ENCODE measurements at places on chromosomes 1 and 21.
A peak's percentile ranks its signal among the peaks of the same experiment; 100 is the strongest.

GRCh38 chr1:183163316-183163715 is 22.7 kb upstream of the LAMC2 start:
- no peak overlapping the region for H3K4me3 ChIP-seq
- H3K27me3 ChIP-seq, result peaks cover 3% of the 10 kb centered on the region
- no peaks in the 10 kb centered on the region for H3K36me3 ChIP-seq
- DNase-seq, result no peak

- no peak overlapping the region for H3K4me3 ChIP-seq
- no peaks in the 10 kb centered on the region for H3K4me1 ChIP-seq
- no peak for DNase-seq
- peaks cover 10% of the 10 kb centered on the region for H3K27me3 ChIP-seq
Observed at GRCh38 chr1:172512591-172512990, 20.4 kb upstream of the SUCO start.

- H3K4me1 ChIP-seq, result no peaks in the 10 kb centered on the region
- H3K27ac ChIP-seq, result no peak overlapping the region
- H3K27me3 ChIP-seq, result no peaks in the 10 kb centered on the region
- no peak overlapping the region for H3K4me3 ChIP-seq
- DNase-seq, result no peak
Observed at GRCh38 chr1:57623039-57623790, 199.4 kb upstream of the DAB1 start.

DNA sequence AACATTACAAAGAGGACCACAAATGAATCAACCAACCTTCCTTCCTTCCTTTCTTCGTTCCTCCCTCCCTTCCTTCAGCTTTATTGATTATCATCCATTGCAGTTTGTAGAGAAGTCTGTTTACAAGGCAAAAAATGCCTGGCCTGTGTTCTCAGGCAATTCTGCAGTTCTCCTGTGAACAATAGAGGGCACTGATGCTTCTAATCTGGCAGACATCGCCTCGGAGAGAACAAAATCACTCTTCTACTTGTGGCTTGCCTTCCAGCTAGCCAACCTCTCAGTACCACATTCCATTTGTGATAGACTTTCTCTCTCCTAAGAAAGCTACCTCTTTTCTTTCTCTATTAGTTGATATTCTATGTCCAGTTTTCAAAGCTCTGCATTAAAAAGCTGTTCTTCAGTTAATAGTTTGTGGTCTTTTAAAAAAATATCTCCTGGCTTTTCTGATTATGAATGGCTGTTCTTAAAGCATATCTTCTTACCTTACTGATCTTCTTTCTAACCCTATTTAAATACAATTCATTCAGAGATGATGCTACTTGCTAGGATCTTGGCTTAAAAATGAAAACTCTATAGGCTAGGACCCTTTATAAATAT is 26.9 kb upstream of the ESRRG start:
- no peaks in the 10 kb centered on the region for H3K36me3 ChIP-seq
- no peak for DNase-seq
- H3K4me3 ChIP-seq, result no peak overlapping the region
- H3K27ac ChIP-seq, result no peak overlapping the region
- no peaks in the 10 kb centered on the region for H3K27me3 ChIP-seq

DNA sequence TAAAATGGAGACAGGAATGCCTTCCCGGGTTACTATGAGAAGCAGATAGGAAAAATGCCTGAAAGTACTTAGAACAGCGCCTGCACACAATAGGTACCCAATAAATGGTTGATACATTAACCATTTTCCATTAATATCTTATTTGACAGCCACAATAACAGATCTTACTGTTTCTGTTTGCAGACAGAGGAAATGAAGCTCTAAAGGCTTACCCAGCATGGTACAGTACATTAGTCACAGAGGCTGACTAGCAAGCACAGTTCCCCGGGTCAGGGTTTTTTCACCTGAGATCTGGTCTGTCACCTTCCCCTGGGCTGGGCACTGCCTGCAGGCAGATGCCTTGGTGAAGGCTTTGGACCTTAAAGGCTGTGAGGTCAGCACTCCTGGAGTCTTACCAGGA is 2.9 kb downstream of the TRIM63 start:
- no peaks in the 10 kb centered on the region for H3K36me3 ChIP-seq
- DNase-seq, result no peak
- H3K27me3 ChIP-seq, result peaks cover 22% of the 10 kb centered on the region
- H3K27ac ChIP-seq, result no peak overlapping the region

DNA sequence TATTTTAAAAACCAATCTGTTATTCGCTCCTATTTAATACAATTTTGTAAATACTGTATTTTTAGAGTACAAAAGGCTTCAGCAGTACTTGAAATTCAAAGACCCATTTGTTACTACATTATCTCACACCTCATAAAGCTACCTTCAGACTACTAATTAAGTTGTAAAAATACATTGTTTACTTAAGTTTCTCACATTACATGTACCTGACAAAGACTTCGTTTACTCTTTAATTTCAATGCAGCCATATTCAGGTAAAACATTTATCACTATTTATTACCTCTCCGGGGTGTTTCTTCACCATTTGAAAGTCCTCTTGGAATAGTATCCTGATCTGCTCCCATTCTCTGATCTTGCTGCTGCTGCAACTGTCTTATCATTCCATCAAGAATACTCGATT is 55.2 kb downstream of the BRWD1 start:
- peaks cover 19% of the 10 kb centered on the region for H3K36me3 ChIP-seq
- H3K4me3 ChIP-seq, result no peak overlapping the region
- H3K4me1 ChIP-seq, result peaks cover 3% of the 10 kb centered on the region
- no peak overlapping the region for H3K27ac ChIP-seq
- H3K27me3 ChIP-seq, result no peaks in the 10 kb centered on the region

GRCh38 chr1:30706528-30706927 is 16.9 kb downstream of the MATN1 start:
- no peak overlapping the region for H3K4me3 ChIP-seq
- H3K27me3 ChIP-seq, result no peaks in the 10 kb centered on the region
- no peak for DNase-seq
- H3K4me1 ChIP-seq, result no peaks in the 10 kb centered on the region

DNA sequence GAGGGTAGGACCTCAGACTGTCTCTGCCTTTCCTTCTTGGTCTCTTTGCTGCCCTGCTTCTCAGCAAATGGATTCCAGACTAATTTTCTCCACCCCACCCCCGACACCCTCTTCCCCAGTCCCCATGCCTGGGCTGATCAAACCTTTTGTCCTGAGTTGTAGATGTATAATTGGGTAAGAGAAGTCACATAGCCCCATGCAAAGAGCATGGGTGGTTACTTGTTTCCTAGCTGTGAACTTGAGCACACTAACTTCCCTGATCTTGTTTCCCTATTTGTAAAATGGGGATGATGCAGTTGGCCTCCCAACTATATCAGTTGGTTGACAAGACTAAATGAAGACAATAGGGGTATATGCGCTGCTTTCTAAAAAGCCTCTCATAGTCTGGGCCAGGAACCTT is 9.2 kb downstream of the PADI6 start:
- DNase-seq, result no peak
- no peaks in the 10 kb centered on the region for H3K36me3 ChIP-seq
- no peaks in the 10 kb centered on the region for H3K4me1 ChIP-seq

DNA sequence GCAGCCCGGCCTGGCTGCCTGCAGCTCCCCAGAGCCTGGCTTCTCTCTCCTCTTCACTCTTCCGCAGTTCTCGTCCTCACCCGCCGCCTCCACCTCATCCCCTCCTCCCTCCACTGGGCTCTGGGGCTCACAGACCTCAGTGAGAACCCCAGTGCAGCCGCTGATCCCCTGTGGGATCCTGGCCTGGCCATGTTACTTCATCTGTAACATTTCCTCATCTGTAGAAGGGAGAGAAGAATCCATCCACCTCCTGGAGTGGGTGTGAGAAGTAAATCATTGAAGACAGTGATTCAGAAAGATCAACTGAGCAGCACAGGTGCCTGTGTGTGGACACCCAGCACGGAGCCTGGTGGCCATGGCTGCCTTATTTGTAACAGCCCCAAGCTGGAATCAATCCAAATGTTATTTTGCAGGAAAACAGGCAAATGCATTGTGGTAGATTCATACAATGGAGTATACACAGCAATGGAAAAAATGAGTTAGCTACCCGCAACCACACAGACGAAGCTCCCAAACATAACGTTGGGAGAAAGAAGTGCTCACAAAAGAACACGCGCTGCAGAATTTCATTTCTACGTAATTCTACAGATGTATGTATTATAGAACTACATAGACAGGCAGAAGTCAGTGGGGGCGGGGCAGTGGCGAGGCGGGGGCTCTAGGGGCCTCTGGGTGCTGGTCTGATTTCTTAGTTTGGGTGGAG is 8.7 kb downstream of the LAPTM5 start:
- no peaks in the 10 kb centered on the region for H3K27me3 ChIP-seq
- H3K4me3 ChIP-seq, result peak overlapping the region; percentile 86
- DNase-seq, result peak; percentile 65
- H3K36me3 ChIP-seq, result peaks cover 25% of the 10 kb centered on the region
- peak overlapping the region; percentile 96 for H3K27ac ChIP-seq
- H3K4me1 ChIP-seq, result peaks cover 90% of the 10 kb centered on the region

GRCh38 chr1:210726621-210727020 is 397.9 kb downstream of the HHAT start:
- H3K36me3 ChIP-seq, result no peaks in the 10 kb centered on the region
- peaks cover 8% of the 10 kb centered on the region for H3K4me1 ChIP-seq
- DNase-seq, result peak; percentile 46

DNA sequence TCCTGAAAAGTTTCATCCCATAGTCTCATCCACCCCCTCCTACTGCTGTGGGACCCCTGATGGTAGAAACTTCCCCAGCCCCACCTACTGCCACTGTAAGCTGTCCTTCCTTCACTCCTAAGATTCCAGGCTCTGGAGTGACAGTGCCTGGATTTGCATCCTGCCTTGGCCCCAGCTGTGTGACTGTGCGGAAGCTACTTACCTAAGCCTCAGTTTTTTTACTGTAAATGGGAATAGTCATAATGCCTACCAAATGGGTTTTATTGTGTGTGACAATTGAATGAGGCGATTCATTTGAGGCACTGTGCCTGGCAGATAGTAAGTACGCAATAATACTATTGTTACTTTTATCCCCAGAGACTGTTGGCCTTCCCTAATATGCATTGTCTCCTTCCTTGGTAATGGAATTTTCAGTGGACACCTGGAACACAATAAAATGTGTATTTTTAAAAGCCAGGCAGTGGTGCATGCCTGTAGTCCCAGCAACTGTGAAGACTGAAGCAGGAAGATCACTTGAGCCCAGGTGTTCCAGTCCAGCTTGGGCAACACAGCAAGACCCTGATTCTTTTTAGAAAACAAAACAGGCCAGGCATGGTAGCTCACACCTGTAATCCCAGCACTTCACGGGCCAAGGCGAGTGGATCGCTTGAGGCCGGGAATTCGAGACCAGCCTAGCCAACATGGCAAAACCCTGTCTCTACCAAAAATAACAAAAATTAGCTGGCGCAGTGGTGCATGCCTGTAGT is 55.0 kb upstream of the ZNF326 start:
- H3K36me3 ChIP-seq, result peaks cover 8% of the 10 kb centered on the region
- H3K27me3 ChIP-seq, result no peaks in the 10 kb centered on the region
- no peak for DNase-seq
- no peak overlapping the region for H3K4me3 ChIP-seq

- H3K4me3 ChIP-seq, result peak within 1 kb of the TSS; percentile 89
- peaks cover 13% of the 10 kb centered on the region for H3K27me3 ChIP-seq
- DNase-seq, result peak; percentile 84
- peaks cover 2% of the 10 kb centered on the region for H3K36me3 ChIP-seq
- H3K27ac ChIP-seq, result peak within 1 kb of the TSS; percentile 83
Observed at GRCh38 chr1:115641762-115642167, at the start of gene VANGL1. TSS of gene VANGL1 (plus strand) at chr1:115641970. CDS start at chr1:115651414, 9,444 bp downstream.

DNA sequence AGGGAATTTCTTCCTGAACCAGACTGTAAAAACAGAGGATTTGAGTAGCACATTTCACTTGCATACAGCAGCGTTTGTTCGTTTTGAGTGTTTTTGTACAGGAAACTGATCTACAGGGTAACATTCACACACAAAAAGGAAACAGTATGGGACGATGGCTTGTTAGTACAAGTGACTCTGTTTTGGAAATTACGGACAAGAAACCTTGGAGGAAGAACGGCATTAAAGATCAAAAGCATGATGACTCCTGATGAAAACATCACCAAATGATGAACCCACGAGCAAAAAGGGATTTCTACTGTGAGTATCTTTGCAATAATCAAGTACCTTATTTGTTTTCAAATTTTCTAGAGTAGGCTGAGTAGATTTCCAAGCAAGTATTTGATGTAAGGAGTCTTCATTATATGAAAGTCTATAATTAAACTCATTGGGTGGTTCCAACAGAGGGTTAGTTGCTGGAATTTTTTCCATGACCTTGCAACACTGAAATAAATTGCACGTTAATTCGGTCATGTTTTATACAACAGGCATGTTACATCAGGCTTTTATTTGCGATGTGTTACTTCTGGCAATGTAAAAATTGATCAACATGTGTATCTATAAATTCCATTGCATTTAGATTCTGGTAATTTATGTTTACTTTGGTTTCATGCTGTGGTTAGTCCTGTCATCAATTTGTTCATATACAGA is 76.7 kb upstream of the KCNK2 start:
- no peaks in the 10 kb centered on the region for H3K27me3 ChIP-seq
- H3K36me3 ChIP-seq, result no peaks in the 10 kb centered on the region
- no peak for DNase-seq
- H3K4me1 ChIP-seq, result no peaks in the 10 kb centered on the region
- no peak overlapping the region for H3K27ac ChIP-seq

- H3K27ac ChIP-seq, result peak overlapping the region; percentile 62
- no peaks in the 10 kb centered on the region for H3K27me3 ChIP-seq
- no peak for DNase-seq
- no peak overlapping the region for H3K4me3 ChIP-seq
- H3K36me3 ChIP-seq, result peaks cover 3% of the 10 kb centered on the region
Observed at GRCh38 chr1:53303726-53304515, 23.9 kb downstream of the LRP8 start.

DNA sequence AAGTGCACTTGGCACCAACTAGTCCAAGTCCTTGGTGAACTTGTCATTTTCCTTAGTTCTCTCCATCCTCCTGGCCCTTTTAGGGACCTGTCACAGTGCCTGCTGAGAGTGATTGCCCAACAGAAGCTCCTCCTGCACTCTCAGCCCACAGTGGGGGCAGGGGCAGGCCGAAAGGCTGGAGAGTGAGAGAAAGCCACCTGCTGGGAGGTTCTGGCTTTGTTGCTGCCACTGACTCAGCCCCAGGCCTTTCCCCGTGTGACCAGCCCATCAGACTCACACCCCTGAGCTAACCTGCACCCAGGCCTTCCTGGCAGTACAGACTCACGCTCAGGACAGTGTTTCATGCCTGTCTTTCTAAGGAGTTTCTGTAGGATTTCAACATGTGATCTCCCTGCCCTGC is 17.1 kb upstream of the PROK1 start:
- H3K27me3 ChIP-seq, result peaks cover 25% of the 10 kb centered on the region
- no peak for DNase-seq
- no peaks in the 10 kb centered on the region for H3K4me1 ChIP-seq
- no peak overlapping the region for H3K4me3 ChIP-seq
- H3K36me3 ChIP-seq, result no peaks in the 10 kb centered on the region

DNA sequence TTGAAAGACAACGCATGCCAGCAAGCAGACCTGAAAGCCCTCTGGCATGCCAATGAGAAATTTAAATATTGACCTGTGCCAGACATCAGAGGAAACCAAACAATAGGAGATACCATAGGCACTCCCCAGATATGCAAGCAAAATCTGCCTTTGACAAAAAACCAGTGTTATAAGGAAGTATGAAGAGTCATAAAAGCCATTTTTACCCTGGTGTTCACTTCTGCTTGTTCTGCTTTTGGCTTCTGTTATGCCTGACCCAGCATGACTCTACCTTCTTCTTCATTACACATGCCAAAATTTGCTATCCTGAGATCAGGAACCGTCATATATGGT is 26.4 kb downstream of the NPHS2 start:
- H3K27ac ChIP-seq, result no peak overlapping the region
- H3K4me1 ChIP-seq, result no peaks in the 10 kb centered on the region
- no peak for DNase-seq
- H3K27me3 ChIP-seq, result no peaks in the 10 kb centered on the region

GRCh38 chr1:111366256-111366655 is 61.3 kb downstream of the OVGP1 start:
- peaks cover 41% of the 10 kb centered on the region for H3K27me3 ChIP-seq
- no peak for DNase-seq
- no peak overlapping the region for H3K27ac ChIP-seq
- H3K4me1 ChIP-seq, result no peaks in the 10 kb centered on the region
